ENCODE measurements at places on chromosomes 13 and 19.
A peak's percentile ranks its signal among the peaks of the same experiment; 100 is the strongest.

GRCh38 chr19:16416991-16417390 is 54.8 kb downstream of the EPS15L1 start:
- DNase-seq = no peak

GRCh38 chr19:35904311-35905068 is 2.2 kb downstream of the HCST start:
- DNase-seq = no peak

- no peak for DNase-seq
Observed at GRCh38 chr13:81382246-81382645, 1041.3 kb upstream of the SPRY2 start.

DNA sequence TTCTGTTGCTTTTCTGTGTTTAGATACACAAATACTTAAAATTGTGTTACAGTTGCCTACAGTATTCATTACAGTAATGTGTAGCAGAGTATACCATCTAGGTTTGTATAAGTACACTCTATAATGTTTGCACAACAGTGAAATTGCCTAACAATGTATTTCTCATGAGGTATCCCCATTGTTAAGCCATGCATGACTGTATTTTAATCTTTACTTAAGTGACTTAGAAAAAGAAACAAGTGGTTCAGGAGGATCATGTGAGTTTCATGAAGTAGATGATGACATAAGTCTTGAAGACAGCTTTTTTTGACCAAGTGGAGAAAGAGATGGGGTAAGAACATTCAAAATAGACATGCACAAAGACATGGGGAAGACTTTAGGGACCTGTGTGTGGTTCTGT is 8.4 kb upstream of the KCTD4 start:
- DNase-seq = no peak

- peak; percentile 80 for DNase-seq
Observed at GRCh38 chr13:57624565-57625435, 6.7 kb upstream of the PCDH17 start.

GRCh38 chr13:110138010-110138699 is 168.8 kb downstream of the COL4A1 start:
- DNase-seq = peak; percentile 59

DNA sequence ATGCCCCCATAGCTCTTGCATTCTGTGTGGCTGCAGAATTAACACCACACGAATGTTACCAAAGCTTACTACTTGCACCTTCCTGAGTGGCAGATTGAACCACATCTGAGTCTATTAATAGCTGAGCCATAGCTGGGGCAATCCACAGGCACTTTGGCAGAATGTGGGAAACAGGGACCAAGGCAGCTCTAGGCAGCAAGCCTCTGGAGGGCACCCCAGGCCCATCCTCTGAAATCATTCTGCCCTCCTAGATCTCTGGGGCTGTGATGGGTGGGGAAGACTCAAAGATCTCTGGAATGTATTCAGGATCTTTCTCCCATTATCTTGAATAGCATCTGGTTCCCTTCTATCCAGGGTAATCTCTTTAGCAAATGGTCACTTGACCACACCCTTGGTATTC is 139.3 kb downstream of the TNFRSF19 start:
- no peak for DNase-seq

DNA sequence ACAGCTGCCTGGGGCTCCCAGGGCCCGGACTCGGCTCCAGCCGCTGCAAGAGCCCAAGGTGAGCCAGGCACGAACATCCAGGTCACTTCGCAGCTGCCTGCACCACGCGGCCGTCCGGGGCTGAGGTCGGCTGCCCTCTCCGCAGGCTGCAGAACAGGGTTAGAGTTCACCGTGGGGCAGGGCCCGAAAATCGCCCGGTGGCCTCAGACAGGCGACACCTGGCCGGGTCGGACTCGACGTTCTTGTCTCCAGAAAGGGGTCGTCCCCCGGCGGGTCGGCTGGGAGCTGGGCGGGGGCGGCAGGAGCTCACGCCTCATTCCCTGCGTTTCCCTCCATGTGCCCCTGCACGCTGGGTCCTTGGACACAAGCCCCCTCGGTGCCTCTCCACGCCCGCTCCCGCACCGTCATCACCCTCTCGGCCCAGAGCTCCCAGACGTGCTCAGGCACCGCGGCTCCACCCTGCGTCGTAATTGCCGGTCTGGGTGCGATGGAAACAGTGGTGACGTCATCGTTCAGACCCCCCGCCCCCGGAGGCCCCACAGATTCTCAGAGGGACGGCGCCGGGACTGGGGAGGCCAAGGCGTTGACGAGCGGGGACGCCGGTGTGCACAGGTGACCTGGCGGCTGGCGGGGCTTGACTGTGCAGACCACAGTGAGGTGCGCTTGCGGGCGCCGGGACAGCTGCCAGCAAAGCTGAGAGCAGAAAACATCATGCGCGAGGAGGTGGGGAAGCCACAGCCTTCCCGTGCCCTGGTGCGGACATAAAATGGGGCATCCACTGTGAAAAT is 4.0 kb upstream of the GRIN3B start:
- no peak for DNase-seq

GRCh38 chr13:96994017-96994857 is at the start of gene OXGR1:
Gene OXGR1, minus strand, starts transcription at chr13:96994476. Its CDS starts 6,717 bp downstream, at chr13:96987759.
- DNase-seq = peak; percentile 76

DNA sequence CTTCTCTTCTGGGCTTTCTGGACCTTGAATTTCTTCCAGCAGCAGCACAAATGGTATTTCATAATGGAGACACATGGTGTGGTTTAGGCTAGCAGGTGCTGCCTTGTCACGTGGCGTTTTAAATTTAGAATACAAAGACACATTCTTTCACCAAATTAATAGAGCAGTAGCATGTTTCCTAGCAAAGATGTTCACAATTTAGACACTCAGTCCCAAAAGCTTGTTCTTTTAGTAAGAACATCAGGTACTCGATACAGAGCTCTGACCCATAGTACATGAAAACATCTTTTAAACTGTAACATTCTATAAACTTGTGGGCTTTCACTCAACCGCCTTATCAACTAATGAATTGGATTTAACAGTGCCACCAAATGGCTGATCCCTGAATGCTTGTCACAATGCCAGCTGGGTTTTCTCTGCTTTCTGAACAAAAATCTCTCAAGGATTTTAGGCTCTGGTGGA is 290.1 kb downstream of the DCLK1 start:
- DNase-seq = no peak

DNA sequence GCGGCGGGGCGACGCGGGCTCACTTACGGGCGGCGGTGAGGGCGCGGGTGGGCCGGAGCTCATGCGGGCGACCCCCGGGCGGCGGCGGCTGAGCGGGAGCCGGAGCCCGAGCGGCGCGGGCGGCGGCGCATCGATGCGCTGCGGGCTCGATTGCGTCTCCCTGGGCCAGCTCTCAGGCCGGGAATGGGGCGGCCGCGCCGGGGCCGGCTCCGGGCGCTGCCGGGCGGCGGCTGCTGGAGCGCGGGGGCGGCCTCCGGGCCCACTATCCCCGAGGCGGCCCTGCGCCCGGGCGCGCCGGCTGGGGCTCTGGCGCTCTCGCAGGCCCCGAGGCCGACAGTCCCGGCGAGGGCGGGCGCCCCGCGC is 1.4 kb upstream of the TSHZ3 start:
- DNase-seq = no peak

GRCh38 chr13:99968521-99969452 is 2.8 kb downstream of the ZIC5 start:
- peak; percentile 82 for DNase-seq

- no peak for DNase-seq
Observed at GRCh38 chr19:57537953-57538547, 10.9 kb downstream of the ZNF549 start.

DNA sequence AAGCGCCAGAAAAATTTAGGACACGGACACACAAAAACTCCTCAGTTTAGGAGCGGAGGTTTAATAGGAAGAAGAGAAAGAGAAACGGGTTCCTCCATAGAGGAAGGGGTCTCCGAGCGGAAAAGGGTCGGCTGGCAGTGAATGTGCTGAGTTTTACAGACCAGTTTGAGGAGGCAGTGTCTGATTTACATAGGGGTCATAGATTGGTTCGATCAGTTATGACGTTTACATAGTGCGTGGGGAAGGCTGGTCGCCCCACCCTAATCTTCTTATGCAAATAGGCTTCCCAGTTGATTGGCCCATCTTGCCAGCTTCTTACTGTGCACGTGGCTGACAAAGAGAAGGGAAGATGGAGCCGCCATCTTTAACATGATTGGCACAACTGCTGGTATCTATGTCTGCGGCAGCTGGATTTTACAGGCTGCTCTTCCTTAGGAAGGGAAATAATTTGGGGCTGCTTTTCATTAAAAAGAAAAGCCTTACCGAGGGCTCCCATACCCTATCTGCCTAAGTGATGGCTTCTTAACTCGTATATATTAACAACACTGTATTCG is 1.2 kb upstream of the ZNF225 start:
- DNase-seq = peak; percentile 71

DNA sequence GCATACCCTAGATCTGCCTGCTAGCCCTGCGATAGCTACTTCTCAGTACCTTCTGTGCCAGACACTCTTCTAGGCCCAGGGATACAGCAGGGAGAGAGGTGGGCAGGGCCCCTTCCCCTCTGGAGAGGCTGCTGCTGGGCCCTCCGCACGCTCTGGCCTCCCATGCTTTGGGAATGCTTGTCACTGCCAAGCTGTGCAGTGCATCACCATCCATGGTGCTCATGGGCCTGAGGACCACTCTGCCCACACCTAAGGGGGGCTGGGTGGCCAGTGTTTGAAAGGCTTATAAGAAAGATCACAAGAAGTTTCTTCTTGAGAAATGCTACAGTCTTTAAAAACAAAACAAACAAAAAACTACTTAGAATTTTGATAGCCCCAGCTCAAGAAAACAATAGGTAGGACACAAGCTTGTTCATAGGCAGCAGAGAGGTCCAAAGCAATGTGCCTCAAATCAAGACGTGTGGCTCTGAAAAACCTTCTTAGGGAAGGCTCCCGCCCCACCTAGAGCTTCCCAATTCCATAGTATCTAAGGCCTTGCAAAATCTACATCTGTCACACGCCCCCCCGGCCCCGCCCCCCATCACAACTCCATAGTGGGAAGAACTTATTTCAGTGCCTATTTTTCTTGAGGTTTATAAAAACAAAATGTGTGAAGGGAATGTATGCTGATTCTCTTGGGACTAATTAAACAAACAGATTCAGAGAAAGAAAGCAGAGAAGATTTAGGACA is 145.8 kb downstream of the TM9SF2 start:
- DNase-seq = no peak

DNA sequence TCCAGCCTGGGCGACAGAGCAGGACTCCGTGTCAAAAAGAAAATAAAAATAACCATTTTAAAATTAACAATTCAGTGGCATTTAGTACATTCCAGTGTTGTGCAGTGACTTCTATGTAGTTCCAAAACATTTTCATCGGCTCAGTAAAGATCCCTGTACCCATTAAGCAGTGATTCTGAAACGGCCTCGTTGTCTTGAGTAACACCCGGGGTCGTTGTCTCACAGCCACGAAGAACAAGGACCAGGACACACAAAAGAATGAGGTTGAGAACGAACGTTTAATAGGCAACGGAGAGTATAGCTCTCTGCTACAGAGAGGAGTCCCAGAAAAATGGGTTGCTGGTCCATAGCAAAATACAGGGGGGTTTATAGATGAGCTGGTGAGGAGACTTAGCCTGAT is 2.4 kb upstream of the TMED1 start:
- DNase-seq = no peak

GRCh38 chr19:19067276-19068072 is 3.7 kb downstream of the SLC25A42 start:
- DNase-seq = no peak

DNA sequence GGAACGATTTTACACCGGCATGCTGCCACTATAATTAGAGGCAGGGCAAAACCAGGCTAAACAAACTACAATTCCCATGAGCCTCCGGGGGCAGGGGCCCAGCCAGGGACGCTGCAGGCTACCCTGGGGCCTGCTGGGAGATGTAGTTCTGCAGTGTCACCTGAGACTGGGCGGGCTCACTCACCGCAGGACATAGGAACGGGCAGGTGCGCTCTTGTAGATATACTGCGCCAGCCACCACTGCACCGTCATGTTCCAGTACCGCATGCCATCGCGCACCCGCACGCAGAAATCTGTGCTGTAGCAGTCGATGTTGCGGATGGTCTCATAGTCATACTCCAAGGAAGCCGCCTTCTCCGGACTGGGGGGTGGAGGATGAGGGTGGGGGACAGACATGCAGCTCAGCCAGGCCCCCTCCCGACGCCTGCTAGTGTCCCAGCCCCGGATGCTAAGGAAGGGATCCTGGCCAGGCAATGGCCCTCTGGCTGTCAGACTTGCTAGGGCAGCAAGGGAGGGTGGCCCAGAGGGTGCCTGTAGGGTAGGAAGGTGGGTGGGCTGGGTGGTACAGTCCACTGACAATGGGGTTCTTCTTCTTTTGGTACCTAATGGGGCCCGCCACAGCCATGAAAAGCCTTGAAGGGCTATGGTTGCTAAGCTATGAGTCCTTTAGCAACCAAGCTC is 5.8 kb upstream of the TMC4 start:
- peak; percentile 94 for DNase-seq

DNA sequence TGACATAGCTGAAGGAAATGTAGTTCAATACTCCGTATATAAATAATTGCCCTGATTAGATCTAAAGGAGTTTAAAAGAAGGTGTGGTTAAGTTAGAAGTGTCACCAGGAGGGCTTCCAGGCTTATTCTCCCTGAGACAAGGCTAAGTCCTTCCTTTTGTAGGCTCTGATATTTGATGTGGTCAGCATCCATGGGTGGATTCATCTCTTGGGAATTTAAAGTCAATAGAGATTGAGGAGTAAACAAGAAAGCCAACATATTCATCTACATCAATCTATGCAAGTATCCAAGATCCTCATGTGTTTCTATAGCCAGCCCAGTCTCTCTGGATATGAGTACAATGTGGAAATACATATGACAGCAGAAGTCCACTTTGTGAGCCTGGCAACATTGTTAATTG is 76.8 kb downstream of the KCTD12 start:
- DNase-seq = no peak

DNA sequence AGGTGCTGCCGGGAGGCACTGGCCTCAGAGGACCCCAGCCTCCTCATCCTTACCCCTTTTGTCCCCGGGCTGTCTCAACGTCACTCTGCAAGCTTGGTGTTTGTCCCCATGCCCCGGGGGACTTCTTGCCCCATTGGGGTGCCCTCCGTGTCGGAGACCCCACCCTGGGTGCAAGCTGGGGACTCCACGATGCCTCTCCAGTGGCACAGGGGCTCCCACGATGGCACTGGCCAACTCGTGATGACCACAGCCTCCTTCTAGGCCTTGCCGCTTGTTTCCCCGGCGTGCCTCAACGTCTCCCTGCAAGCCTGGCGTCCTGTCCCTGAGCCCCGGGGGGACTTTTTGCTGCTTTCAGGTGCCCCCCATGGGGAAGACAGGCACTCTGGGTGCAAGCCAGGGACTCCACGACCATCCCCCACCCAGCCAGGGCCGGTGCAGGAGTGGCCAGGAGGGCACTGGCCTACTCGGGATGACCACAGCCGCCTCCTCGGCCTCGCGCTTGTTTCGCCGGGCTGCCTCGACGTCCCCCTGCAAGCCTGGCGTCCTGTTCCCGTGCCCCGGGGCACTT is 237.0 kb downstream of the TUBA3C start:
- no peak for DNase-seq

- no peak for DNase-seq
Observed at GRCh38 chr19:32070101-32070500, 275.3 kb upstream of the ZNF507 start.

GRCh38 chr13:75181906-75182305 is 300.1 kb downstream of the TBC1D4 start:
- no peak for DNase-seq

- DNase-seq = no peak
Observed at GRCh38 chr19:13078897-13079541, 23.6 kb downstream of the LYL1 start.

- DNase-seq = no peak
Observed at GRCh38 chr19:277131-277530, 14.1 kb downstream of the PLPP2 start.
